ENCODE measurements at places on chromosomes 16 and 17.

GRCh38 chr17:1298606-1299005 is 19.1 kb downstream of the TRARG1 start:
- no peak for DNase-seq

- no peak for DNase-seq
These were observed 353.7 kb downstream of the SHISA9 start for GRCh38 chr16:13254998-13255614.

DNA sequence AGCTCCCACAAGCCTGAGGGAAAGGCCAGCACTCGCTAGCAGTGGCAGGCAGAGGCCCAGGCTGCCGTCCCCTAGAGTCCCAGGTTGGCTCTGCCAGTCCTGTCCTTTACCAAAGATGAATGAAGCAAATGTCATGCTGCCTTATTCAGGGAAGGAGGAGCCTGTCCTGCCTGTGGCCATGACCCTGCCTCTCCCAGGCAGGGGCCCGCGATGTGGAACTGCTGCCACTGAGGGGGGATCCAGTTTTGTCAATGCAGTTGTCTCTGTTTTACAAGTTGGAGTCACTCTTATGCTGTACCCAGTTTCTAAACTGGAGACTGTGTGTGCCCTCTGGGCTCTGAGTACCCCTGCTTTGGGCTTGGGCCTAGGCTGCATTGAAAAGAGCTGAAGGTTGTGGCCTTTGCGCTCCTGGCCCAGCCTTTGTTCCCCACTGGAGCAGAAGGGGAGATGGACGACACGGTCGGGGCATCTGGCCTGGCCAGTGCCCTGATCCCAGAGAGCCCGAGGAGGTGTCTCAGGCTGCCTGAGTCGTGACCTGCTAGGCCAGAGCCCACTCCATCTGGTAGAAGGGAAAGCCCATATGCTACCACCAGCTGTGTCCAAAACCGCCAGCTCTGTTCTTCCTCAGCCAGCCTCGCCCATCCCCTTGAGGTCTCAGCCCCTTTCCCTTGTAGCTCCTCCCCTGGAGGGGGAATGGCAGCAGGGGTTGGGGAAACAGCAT is 5.5 kb downstream of the LIMD2 start:
- DNase-seq = no peak

DNA sequence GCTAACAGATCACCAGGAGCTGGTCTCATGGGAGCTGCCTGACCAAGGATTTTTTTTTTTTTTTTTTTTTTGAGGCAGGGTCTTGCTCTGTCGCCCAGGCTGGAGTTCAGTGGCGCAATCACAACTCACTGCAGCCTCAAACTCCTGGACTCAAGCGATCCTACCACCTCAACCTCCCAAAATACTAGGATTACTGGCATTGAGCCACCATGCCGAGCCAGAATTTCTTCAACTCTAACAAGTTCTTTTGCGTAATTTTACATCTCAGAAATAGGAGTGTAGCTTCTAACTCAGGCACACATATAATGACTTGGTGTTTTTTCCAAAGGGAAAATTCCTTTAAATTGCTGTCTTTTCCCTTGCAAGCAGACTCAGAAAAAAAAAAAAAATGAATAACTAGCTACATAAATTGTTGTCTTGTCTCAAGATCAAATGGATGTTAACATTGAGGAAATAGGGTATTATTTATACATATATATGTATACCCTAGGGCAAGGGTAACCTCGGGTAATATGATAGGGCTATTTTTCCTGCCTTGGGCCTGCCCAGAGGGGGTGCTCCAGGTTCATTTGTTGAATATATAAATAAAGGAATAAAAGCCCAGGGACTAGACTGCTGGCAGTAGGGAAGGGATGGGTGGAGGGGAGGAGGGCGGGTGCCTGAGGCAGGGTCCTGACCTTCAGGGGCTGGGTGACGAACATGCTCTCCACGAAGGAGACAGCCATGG is 42.8 kb upstream of the GCSH start:
- DNase-seq = no peak

DNA sequence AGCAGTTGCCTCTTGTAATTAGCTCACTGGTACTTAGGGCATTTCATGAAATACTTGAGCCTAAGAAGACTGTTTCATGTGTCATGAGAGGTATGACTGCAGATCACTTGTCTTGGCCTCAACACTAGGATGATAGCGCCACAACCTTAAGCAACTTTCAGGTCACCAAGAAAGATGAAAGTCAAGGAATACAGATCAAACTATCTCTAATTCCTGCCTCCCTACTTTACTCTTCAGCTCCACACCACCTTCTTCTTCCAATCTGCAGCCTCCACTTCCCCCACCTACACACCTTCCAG is 28.0 kb downstream of the GNA13 start:
- DNase-seq = no peak

- DNase-seq = no peak
These were observed 1.7 kb downstream of the KANSL1 start for GRCh38 chr17:46191322-46192188.

DNA sequence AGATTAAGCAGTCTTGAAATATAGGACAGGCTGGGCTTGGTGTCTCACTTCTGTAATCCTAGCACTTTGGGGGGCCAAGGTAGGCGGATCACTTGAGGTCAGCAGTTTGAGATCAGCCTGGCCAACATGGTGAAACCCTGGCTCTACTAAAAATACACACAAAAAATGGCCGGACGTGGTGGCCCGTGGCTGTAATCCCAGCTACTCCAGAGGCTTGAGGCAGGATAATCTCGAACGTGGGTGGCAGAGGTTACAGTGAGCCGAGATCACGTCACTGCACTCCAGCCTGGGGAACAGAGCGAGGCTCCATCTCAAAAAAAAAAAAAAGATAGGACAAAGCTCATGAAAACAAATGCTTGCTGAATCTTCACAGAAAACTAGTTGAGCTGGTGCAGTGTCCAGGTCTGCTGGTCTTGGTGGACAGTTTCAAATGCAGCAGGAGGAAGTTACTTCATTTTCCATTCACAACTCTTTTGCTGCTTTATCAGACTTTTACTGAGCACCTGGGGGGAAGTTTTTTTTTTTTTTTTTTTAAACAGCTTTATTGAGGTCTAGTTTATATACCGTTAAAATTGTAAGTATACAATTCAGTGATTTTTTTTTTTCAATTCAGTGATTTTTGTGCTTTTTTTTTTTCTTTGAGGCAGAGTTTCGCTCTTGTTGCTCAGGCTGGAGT is 45.2 kb downstream of the SNX29 start:
- no peak for DNase-seq

- DNase-seq = no peak
These were observed 60.7 kb upstream of the TEX2 start for GRCh38 chr17:64323774-64324173.

- DNase-seq = no peak
These were observed 86.8 kb downstream of the CDYL2 start for GRCh38 chr16:80717611-80718010.
